ENCODE measurements at places on chromosomes 12 and 14.

- no peaks in the 10 kb centered on the region for H3K36me3 ChIP-seq
- H3K4me1 ChIP-seq, result peaks cover 16% of the 10 kb centered on the region
- H3K27me3 ChIP-seq, result no peaks in the 10 kb centered on the region
- no peak for DNase-seq
Measured at GRCh38 chr14:101501341-101501740, 60.0 kb upstream of the DIO3 start.

DNA sequence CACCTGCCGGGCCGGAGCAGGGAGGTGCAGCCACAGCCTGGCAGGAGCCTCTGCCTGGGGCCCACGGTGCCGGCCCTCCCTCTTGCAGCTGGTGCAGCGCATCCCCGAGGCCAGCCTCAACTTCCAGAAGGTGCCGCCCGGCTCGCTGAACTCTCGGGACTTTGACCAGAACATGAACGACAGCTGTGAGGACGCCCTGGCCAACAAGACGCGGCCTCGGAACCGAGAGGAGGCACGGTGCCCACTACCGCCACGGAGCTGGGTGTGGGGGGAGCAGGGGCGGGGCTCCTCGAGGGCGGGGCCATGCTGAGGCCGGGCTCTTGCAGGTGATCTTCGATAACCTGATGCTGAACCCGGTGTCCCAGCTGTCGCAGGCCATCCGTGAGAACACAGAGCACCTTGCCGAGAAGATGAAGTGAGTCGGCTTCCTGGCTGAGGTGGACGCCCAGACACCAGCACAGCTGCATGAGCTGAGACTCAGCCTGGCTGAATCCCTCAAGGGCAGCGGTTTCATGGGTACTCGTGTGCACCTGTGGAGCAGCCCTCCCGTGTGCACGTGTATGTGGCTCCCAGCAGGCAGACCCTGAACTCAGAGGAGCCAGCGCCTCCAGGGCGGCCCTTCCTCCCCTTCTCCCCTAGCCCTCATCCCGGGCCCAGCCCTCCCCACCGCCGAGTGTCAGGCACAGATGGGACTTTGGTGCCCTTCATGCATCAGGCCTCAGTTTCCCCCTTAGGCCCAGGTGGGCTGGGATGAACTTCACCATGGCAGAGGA is 28.6 kb downstream of the CEP170B start:
- H3K27me3 ChIP-seq, result no peaks in the 10 kb centered on the region
- H3K4me1 ChIP-seq, result peaks cover 6% of the 10 kb centered on the region
- no peak overlapping the region for H3K4me3 ChIP-seq
- H3K27ac ChIP-seq, result no peak overlapping the region

DNA sequence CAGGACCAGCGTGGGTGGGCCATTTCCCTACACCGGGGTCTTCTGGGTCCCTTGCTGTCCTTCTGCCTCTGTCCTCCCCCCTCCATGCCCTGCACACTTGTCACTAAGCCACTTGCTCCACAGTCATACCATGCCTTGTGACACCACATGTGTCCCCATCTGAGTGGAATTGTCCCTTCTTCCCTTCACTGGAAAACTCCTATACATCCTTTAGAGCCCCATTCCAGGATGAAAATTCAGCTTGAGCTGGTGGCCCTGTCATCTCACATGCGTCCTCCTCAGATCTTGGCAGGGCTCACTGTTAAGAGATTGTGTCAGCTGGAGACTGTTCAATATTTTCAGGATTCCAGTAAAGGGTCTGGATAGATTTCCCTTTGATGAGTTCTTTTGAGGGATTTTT is 87.4 kb downstream of the DNAH10 start:
- H3K36me3 ChIP-seq, result no peaks in the 10 kb centered on the region
- no peak overlapping the region for H3K27ac ChIP-seq
- DNase-seq, result no peak

- no peaks in the 10 kb centered on the region for H3K36me3 ChIP-seq
- no peaks in the 10 kb centered on the region for H3K27me3 ChIP-seq
- H3K4me1 ChIP-seq, result peaks cover 12% of the 10 kb centered on the region
- H3K27ac ChIP-seq, result no peak overlapping the region
- no peak for DNase-seq
Measured at GRCh38 chr12:131617596-131618302, 93.1 kb upstream of the SFSWAP start.

DNA sequence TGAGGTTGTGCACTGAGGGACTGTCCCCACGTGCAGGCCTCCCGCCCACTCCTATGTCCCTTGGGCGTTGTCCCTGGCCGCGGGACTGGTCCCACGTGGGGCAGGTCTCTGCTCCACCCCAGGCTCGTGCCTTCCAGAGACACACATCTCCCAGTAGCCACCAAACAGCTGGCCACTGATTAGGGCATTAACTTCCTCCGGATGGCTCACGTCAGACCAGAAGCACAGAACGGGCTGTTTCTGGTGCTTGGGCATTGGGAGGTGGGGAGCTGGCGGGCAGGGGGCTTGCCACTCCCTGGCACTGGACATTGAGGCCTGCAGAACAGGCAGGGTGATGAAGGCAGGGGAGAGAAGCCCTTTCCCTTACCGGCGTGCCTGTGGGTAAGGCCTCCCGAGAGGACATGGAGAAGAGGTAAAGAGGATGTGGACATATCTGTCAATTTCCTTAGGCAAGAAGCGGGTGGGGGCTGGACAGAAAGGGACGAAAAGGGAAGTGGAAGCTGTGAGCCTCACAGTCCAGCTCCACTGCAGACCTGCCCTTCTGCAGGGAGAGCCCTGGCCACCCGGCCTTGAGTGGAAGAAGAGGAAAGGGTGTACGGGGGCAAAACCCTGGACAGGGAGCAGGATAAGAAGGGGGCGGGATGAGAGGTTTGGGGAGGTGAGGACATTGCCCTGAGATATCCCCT is 101.2 kb downstream of the NINJ2 start:
- H3K27me3 ChIP-seq, result no peaks in the 10 kb centered on the region
- peaks cover 4% of the 10 kb centered on the region for H3K36me3 ChIP-seq

- H3K27me3 ChIP-seq, result no peaks in the 10 kb centered on the region
- peaks cover 15% of the 10 kb centered on the region for H3K4me1 ChIP-seq
- no peak overlapping the region for H3K4me3 ChIP-seq
- DNase-seq, result no peak
- H3K27ac ChIP-seq, result no peak overlapping the region
Measured at GRCh38 chr12:6960593-6961277, 9.6 kb downstream of the PTPN6 start.

DNA sequence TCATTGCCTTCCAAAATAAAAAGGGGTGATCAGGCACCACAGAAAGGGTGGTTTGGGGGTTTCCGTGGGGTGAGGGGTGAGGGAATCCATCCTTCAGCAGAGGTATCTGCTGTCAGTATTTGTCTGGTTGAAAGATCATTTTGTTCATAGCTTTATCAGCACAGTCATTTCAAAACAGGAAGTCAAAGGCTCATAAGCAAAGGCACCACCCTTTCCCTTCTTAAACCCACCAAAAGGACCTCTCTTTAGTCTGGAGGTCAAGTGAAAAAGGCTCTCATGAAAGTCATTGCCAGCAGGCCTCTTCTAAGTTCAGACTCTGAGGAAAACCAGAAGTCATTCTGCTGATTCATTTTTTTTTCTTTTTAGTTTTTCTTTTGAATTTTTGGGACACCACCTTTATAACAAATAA is 6.2 kb downstream of the CHST11 start:
- H3K27me3 ChIP-seq, result no peaks in the 10 kb centered on the region
- H3K4me1 ChIP-seq, result peaks cover 14% of the 10 kb centered on the region
- no peak overlapping the region for H3K27ac ChIP-seq

DNA sequence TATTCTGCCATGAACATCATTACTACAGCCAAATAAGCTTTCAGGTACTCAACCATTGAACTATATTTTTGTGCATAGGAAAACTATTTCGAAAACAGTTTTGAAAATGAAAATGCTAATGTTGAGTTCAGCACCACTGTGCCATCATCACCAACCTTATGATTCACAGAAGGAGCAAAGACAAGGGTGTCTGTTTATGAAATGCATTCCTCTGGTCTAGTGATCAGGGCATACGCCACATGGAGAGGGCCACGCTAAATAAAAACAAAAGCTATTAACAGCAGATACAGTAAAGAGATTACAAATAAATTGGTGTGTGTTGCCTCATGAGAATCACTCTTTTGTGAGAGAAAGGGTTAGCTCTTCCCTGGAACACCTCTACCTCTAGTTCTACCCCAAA is 43.2 kb upstream of the BMAL2 start:
- H3K4me3 ChIP-seq, result no peak overlapping the region
- H3K36me3 ChIP-seq, result no peaks in the 10 kb centered on the region
- DNase-seq, result no peak
- no peaks in the 10 kb centered on the region for H3K27me3 ChIP-seq

DNA sequence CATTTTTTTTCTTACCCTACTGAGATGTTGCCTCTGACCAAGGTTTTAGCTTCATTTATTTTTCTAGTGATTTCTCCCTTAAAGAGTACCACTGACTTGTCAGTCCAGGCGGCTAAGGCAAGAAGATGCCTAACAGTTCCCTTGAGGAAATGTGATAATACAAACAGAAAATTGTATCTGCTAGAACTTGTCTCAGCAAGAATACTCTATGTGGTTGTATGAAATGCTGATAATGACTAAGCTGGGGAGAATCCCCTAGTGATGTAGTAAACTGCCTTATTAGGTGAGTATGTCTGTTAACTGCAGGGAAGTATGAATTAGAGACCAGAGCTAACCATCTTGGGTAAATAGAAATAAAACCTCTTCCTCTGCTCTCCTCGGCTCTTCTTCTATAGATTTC is 6.7 kb downstream of the C12orf54 start:
- H3K27ac ChIP-seq, result no peak overlapping the region
- H3K27me3 ChIP-seq, result no peaks in the 10 kb centered on the region
- no peak overlapping the region for H3K4me3 ChIP-seq
- DNase-seq, result no peak
- no peaks in the 10 kb centered on the region for H3K4me1 ChIP-seq
- H3K36me3 ChIP-seq, result no peaks in the 10 kb centered on the region

DNA sequence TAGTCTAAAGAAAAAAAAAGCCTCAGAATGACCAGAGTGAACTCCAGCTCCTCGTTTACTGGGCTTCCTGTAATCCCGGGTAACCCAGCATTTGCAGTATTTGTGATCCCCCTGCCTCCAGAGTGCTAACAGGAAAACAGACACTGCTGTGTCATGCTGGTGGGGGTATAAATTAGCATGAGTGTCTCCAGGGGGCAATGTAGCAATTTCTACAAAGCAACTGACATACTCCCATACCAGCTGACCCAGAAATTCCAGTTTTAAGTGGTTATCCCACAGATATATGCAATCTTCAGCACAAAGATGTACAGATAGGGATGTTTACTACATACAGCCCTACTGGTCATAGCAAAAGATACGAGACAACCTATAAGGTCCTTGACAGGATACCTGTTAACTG is 18.8 kb downstream of the TTC7B start:
- no peak for DNase-seq
- H3K36me3 ChIP-seq, result no peaks in the 10 kb centered on the region
- no peak overlapping the region for H3K27ac ChIP-seq
- no peak overlapping the region for H3K4me3 ChIP-seq

- no peak overlapping the region for H3K27ac ChIP-seq
- H3K36me3 ChIP-seq, result no peaks in the 10 kb centered on the region
- DNase-seq, result no peak
- no peaks in the 10 kb centered on the region for H3K4me1 ChIP-seq
Measured at GRCh38 chr12:115337693-115338543, 653.9 kb upstream of the TBX3 start.

- no peak overlapping the region for H3K4me3 ChIP-seq
- peaks cover 16% of the 10 kb centered on the region for H3K4me1 ChIP-seq
- no peak overlapping the region for H3K27ac ChIP-seq
Measured at GRCh38 chr12:120472521-120472920, 3.0 kb upstream of the SRSF9 start.

GRCh38 chr12:810671-811415 is 58.5 kb downstream of the WNK1 start:
- no peaks in the 10 kb centered on the region for H3K27me3 ChIP-seq
- H3K27ac ChIP-seq, result no peak overlapping the region
- DNase-seq, result no peak

DNA sequence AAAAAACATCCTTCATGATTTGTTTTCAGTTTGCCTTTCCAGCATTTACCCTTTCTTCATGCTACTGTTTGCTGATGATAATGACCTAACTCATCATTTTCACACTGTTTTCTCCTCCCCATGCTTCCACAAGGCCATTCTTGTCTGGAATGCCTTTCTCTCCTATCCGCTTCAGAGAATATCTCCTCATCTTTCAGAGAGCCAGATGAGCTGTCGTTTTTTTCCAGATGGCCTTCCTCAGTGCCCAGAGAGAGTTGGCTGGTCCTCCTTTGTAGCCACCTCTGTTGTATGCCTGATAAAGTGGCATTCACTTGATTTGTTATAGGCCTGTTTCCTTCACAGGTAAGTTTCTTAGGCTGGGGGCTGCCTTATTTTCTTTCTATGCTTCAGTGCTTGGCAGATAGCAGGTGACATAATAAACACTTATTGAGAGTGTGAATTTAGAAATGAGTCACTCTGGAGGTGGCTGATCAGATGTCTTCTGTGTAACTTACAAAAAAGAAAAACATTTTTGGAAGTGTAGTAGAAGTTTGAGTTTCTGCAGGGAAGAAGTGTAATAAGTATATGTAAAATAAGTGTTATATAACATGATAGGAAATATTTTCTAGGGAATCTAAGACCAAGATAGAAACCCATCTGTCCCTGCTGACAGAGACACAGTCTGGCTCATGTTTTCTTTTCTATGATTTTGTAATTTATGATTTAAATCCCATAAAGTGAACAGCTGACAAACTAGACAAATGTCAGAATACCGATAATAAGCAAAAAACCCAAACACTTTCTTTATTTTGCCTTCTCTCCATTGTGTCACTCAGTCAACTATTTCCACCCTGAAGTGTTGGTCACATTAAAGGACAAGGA is 174.5 kb downstream of the DACT1 start:
- no peak for DNase-seq
- H3K27ac ChIP-seq, result no peak overlapping the region
- H3K4me1 ChIP-seq, result no peaks in the 10 kb centered on the region
- no peaks in the 10 kb centered on the region for H3K27me3 ChIP-seq

DNA sequence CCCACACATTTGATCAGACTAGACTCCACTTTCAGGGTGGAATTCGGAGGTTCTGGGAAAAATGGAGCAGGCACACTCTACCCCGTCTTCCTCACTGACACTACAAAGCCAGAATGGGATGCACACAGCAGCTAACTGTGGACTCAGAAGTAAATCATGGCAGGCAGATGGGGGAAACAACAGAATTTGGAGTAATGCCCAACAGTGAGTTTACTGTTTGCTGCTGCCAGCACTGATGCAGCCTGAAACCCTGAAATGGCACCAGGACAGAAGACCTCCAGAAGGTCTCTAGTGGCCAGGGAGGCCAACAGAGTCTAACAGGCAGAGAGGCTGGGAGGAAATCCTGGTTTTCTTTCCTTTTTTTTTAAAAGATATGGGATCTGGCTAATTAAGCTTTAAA is 24.6 kb downstream of the KCTD10 start:
- peaks cover 34% of the 10 kb centered on the region for H3K36me3 ChIP-seq
- no peak overlapping the region for H3K27ac ChIP-seq
- H3K27me3 ChIP-seq, result no peaks in the 10 kb centered on the region
- no peak for DNase-seq
- peaks cover 2% of the 10 kb centered on the region for H3K4me1 ChIP-seq
- H3K4me3 ChIP-seq, result no peak overlapping the region

Measured in neuronal stem cell (in vitro differentiated cells).